ENCODE measurements at places on chromosomes 3 and 15.

DNA sequence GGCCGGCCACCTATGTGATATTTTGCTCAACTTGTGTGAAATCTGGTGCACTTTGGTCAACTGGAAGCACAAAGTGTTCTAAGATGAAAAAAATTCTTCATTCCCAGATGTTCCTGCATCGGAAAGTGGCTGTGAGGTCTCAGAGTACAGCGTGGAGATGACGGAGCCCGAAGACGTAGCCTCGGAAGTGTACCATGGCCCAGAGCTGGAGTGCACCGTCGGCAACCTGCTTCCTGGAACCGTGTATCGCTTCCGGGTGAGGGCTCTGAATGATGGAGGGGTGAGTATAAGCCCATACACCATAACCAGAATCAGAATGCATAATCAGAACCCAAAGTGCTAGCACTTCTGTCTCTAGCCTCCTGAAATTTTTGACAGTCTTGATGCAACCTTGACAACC, 104.3 kb downstream of the GHSR start:
- DNase-seq = no peak

DNA sequence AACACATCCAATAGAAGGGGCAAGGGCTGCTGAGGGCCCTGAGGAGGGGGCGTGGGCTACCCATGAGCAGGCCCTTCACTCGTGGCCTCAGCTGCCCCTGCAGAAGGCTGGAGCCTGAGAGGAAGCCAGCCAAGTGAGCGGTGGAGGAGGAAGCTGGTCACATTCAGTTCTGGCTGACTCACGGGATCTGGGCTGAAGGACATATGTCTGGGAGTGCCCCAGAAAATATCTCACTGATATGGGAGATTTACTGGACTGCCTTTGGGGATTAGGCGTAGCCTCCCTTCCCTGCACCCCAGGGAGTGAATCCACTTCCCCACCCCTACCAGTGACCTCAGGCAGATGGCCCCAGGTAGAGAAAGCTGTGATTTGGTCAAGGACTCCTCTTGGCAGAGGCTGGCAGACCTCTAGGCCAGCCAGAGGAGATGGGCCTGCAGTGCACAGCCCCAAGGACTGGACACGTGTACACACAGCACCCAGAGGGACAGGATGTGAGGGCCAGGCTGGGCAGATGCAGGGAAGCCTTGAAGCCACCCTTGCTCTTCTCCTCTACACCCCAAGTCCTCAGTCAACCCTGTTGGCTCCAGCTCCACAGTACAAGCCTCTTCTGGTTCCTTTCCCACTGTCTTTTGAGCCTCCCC, 14.2 kb upstream of the ANKDD1A start:
- DNase-seq = no peak

DNA sequence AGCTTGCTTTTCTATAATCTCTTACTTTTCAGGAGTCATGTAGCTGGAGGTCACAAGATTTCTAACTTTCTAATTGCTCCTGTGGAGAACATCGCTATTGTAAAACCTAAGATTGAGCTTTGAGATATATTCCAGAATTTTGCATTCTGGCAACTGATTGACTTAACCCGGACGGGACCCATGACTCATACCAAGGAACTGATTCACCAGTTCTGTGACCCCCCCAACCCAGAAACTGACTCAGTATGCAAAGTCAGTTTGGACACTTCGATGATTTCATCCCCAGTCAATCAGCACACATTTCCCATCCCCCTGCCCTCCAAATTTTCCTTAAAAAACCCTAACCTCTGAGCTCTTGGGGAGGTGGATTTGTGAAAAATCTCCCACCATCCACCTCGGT, 396.5 kb upstream of the GBE1 start:
- DNase-seq = no peak

- no peak for DNase-seq
These were observed 4.8 kb downstream of the GCNT3 start for GRCh38 chr15:59616379-59616778.

GRCh38 chr3:5057272-5057671, 64.8 kb upstream of the ARL8B start:
- no peak for DNase-seq

- peak; percentile 72 for DNase-seq
These were observed 16.3 kb downstream of the SNX33 start for GRCh38 chr15:75663931-75664421.

DNA sequence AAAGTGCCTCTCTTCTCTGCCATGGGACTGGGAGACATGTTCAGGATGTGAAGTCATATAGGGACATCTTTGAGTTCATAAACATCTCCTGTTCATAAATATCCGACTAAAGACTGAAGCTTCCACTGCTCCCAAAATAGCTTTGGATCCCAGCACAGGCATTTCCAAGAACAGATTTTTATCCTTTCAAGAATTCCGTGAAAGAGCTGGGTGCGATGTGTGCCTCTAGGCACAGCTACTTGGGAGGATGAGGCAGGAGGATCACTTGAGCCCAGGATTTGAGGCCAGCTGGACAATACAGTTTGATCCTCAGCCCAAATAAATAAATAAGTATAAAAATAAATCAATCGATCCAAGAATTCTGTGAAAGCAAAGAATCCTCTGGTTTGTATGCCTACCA, 6.7 kb upstream of the ISLR2 start:
- no peak for DNase-seq

Measured in SHP77 treated with DMSO at 0.1 percent for 48 hours (cell line).